MCF 10A (cell line): ENCODE measurements at places on chromosomes 4 and X.
A peak's percentile ranks its signal among the peaks of the same experiment; 100 is the strongest.

- H3K27ac ChIP-seq = no peak overlapping the region
- no peaks in the 10 kb centered on the region for H3K4me1 ChIP-seq
- DNase-seq = no peak
- no peak overlapping the region for H3K4me3 ChIP-seq
Observed at GRCh38 chr4:78168029-78168428, 110.9 kb downstream of the FRAS1 start.

- DNase-seq = peak; percentile 54
- H3K36me3 ChIP-seq = no peaks in the 10 kb centered on the region
- peaks cover 21% of the 10 kb centered on the region for H3K27me3 ChIP-seq
- no peak overlapping the region for H3K4me3 ChIP-seq
Observed at GRCh38 chrX:109475174-109475891, 6.6 kb downstream of the GUCY2F start.

- peak; percentile 67 for DNase-seq
- no peaks in the 10 kb centered on the region for H3K27me3 ChIP-seq
- H3K36me3 ChIP-seq = no peaks in the 10 kb centered on the region
- H3K4me3 ChIP-seq = no peak overlapping the region
Observed at GRCh38 chr4:153341575-153342090, 2.9 kb upstream of the MND1 start.

- H3K4me3 ChIP-seq = peak overlapping the region; percentile 48
- peak overlapping the region; percentile 87 for H3K27ac ChIP-seq
- DNase-seq = peak; percentile 90
- no peaks in the 10 kb centered on the region for H3K27me3 ChIP-seq
- H3K4me1 ChIP-seq = peaks cover 24% of the 10 kb centered on the region
Observed at GRCh38 chr4:159071178-159071968, 31.5 kb upstream of the RAPGEF2 start.

DNA sequence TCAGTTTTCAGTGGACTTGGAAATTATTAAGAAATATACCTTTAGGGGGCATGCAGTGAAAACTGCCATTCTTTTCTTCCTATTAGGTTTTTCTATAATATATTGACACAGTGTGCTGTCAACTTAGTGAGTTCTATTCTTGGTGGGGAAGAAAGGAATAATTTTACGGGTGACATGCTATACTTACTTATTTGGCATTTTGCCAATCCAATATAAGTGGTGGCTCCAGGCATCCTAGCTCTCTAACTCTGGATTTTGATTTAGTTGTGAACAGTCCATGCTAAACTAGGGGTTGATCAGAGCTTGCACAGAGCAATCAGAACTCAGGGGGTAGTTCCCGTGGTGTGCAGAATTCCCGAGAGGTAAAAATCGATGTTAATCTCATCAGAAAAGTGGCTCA, 277.7 kb upstream of the FTHL17 start:
- no peak overlapping the region for H3K4me3 ChIP-seq
- H3K36me3 ChIP-seq = no peaks in the 10 kb centered on the region
- no peak overlapping the region for H3K27ac ChIP-seq
- peaks cover 14% of the 10 kb centered on the region for H3K27me3 ChIP-seq

DNA sequence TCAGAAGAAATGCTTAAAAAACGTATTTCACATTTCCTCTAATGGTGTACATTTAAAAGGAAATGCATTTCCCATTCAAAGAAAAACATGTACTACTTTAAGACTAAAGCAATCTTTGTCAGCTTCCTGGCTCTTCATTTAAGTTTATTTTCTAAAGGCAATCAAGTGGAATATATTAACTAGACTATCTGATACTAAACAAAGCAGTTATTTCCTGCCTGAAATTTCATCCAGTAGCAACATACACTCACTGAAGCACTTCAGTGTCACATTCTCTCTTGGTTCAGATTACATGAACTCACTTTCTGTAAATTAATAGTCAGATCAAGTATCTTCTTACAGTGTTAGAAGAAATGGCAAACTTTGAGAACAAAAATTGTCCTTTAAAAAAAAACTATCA, 42.5 kb downstream of the LRBA start:
- H3K27ac ChIP-seq = no peak overlapping the region
- H3K4me3 ChIP-seq = no peak overlapping the region
- peaks cover 6% of the 10 kb centered on the region for H3K36me3 ChIP-seq
- H3K4me1 ChIP-seq = no peaks in the 10 kb centered on the region
- H3K27me3 ChIP-seq = no peaks in the 10 kb centered on the region
- no peak for DNase-seq

DNA sequence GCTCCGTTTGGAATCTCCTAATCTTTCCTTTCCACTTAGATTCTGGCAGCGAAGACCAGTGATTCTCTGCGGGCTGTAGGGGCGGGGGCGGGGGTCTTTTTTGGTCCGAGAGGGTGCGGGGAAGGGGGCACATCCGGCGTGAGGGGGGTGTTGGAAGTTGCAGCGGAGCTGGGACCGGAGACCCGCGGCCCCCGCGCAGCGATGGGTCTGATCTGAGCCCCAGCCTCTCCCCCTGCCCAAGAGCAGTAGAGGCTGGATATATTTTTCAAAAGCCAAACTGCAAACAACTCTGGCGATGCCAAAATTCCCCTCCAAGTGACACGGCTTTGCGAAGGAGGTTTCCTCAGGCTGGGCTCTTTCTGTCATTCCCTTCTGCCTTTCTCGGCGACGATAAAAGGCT, 355 bp downstream of the GRID2 start:
- peaks cover 14% of the 10 kb centered on the region for H3K27me3 ChIP-seq
- H3K36me3 ChIP-seq = peaks cover 6% of the 10 kb centered on the region
- peak overlapping the region; percentile 58 for H3K4me3 ChIP-seq
- DNase-seq = peak; percentile 15

- H3K4me1 ChIP-seq = no peaks in the 10 kb centered on the region
- no peak overlapping the region for H3K27ac ChIP-seq
- DNase-seq = no peak
- H3K27me3 ChIP-seq = no peaks in the 10 kb centered on the region
- H3K4me3 ChIP-seq = no peak overlapping the region
Observed at GRCh38 chr4:21827575-21827974, 121.0 kb downstream of the KCNIP4 start.

DNA sequence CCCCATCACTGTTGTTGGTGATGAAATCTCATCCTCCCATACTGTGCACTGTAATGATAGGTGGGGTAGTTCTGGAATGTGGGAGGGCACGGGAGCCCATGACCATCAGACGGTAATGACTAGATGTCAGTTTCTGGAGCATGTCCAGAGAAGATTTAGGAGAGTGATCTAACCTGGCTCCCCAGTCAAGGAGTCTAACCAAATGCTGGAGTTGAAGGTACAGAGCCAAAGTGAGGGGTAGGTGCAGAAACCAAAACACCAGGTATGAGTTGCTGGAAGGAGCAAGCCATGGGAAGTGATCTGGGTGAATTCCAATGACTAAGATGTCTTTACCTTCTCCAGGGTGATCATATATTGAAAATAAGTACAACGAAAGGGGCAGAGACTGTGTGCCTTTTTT, 296.9 kb downstream of the INPP4B start:
- H3K27me3 ChIP-seq = no peaks in the 10 kb centered on the region
- no peaks in the 10 kb centered on the region for H3K36me3 ChIP-seq
- H3K4me3 ChIP-seq = no peak overlapping the region
- no peak for DNase-seq
- peak overlapping the region; percentile 77 for H3K27ac ChIP-seq

GRCh38 chr4:149280806-149281205, 534.8 kb downstream of the IQCM start:
- H3K4me3 ChIP-seq = no peak overlapping the region
- no peak overlapping the region for H3K27ac ChIP-seq
- H3K4me1 ChIP-seq = no peaks in the 10 kb centered on the region
- H3K36me3 ChIP-seq = no peaks in the 10 kb centered on the region
- H3K27me3 ChIP-seq = no peaks in the 10 kb centered on the region

DNA sequence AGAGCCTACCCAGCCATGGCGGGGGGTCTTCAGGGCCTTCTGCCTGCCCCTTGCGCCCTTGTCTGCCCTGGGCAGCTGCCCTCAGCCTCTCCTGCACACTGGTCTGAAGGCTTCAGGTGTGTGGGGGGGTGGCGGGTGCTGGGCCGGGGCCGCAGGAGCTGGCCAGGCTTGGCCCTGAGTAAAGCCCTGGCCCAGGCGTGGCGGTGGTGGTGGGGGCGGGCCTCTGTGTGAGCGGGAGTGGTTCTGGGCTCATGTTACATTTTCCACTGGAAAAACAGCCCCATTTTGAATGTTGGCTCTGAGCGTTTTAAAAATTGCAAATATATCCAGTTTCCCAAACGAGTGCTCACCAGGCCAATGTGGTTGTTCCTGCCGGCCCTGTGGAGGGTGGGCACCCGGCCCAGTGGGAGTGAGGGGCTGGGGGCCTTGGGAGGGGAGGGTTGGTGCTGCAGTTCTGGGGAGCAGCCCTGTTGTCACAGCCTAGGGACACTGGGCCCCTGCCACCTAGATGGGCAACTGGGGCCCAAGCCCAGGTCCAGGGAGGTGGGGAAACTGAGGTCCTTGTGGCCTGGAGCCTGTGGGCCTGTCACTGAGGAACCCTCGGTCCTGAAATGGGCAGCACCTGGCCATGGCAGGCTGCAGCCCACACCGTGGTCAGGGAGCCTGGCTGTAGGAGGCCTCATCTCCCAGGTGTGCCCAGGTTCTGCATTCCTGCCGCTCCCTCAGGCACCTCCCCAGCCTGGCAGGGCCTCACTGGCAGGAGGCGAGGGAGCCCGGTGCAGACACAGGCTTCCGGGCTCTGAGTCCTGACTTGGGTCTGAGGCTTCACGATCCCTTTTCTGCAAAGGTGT, 28.3 kb downstream of the FGFRL1 start:
- no peak overlapping the region for H3K27ac ChIP-seq
- peak; percentile 64 for DNase-seq
- H3K27me3 ChIP-seq = no peaks in the 10 kb centered on the region
- peaks cover 8% of the 10 kb centered on the region for H3K36me3 ChIP-seq
- H3K4me3 ChIP-seq = no peak overlapping the region
- H3K4me1 ChIP-seq = peaks cover 18% of the 10 kb centered on the region

DNA sequence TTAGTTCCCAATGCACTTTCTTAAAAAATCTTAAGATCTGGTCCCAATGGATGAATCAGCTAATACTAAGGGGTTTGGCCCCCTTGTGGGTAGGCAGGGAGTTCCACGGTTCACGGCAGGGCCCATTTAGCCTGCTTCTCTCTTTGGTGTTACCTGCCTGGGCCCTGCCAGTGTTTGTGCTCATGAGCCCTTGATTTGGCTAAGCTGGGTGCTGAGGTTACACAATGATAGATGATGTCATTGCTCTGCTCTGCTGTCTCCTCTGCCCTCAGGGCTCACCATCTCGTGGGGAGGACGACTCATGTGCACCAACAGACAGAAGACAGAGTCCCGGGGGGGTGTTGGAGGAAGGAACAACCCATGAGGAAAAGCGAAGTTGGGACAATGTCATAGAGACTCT, 24.4 kb downstream of the RTL5 start:
- H3K36me3 ChIP-seq = no peaks in the 10 kb centered on the region
- peak; percentile 83 for DNase-seq
- H3K27me3 ChIP-seq = peaks cover 99% of the 10 kb centered on the region
- H3K4me3 ChIP-seq = no peak overlapping the region
- peaks cover 6% of the 10 kb centered on the region for H3K4me1 ChIP-seq

- DNase-seq = no peak
- H3K4me3 ChIP-seq = no peak overlapping the region
- no peak overlapping the region for H3K27ac ChIP-seq
- H3K27me3 ChIP-seq = no peaks in the 10 kb centered on the region
- no peaks in the 10 kb centered on the region for H3K4me1 ChIP-seq
Observed at GRCh38 chrX:123648028-123648810, 84.6 kb downstream of the THOC2 start.

DNA sequence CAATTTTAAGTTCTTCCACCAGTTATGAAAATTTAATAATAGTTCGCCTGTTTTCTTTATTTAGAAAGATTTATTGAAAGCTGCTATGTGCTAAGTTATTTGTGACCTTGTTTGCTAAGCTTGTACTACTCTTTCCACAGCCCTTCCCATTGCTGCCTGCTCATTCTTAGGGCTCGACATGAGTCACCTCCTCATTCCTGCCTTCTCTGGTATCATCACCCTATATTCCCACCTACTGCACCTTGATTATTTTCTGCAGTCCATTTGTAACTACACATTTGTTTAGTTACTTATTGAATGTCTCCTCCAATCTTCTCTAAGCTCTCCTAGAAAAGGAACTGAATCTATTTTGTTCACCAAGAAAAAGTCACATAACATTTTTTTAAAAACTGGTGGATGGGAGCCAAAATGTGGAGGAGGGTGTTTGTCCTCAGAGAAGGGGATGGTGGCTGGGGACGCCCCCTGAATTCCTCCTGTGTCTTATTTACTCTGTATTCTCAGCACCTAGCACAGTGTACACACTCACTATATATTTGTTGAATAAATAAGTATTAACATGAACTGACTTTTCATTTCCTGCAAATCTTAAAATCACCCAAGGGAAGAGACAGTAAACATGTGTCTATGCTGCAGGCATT, 3.7 kb upstream of the RAB9A start:
- peak overlapping the region; percentile 4 for H3K27ac ChIP-seq
- H3K36me3 ChIP-seq = no peaks in the 10 kb centered on the region
- no peak overlapping the region for H3K4me3 ChIP-seq
- peaks cover 14% of the 10 kb centered on the region for H3K27me3 ChIP-seq
- peak; percentile 68 for DNase-seq

- DNase-seq = no peak
- H3K36me3 ChIP-seq = no peaks in the 10 kb centered on the region
- peaks cover 44% of the 10 kb centered on the region for H3K27me3 ChIP-seq
- no peak within 1 kb of the TSS for H3K4me3 ChIP-seq
Observed at GRCh38 chrX:100874325-100874724, at the start of gene NOX1. NOX1 (minus strand) TSS chrX:100874359; CDS start chrX:100874139, 220 bp downstream.

DNA sequence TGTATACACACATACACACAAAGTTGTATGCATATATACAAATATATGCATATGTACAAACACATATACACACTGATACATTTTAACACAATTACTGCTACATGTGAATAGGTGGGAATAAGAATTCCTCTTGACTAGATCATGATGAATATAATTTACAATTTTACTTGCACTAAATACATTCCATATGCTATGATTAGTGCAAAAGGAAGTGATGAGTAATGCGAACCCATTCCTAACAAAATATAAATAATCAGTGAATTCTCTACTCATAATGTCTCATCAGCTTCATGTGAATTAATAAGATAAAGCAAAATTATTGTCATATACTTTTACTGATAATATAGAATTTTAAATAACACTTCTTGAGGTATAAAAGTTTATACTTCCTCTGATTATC, 1077.3 kb upstream of the PCDH10 start:
- H3K27ac ChIP-seq = no peak overlapping the region
- no peaks in the 10 kb centered on the region for H3K36me3 ChIP-seq
- peak; percentile 8 for DNase-seq
- no peaks in the 10 kb centered on the region for H3K27me3 ChIP-seq
- no peaks in the 10 kb centered on the region for H3K4me1 ChIP-seq

- H3K4me1 ChIP-seq = peaks cover 20% of the 10 kb centered on the region
- no peaks in the 10 kb centered on the region for H3K27me3 ChIP-seq
- H3K27ac ChIP-seq = peak overlapping the region; percentile 76
- DNase-seq = peak; percentile 80
- H3K4me3 ChIP-seq = peak overlapping the region; percentile 4
Observed at GRCh38 chr4:39036172-39036571, 4.0 kb upstream of the TMEM156 start.

GRCh38 chr4:140834839-140835495, 78.8 kb upstream of the TBC1D9 start:
- H3K27me3 ChIP-seq = no peaks in the 10 kb centered on the region
- no peak overlapping the region for H3K4me3 ChIP-seq
- H3K36me3 ChIP-seq = no peaks in the 10 kb centered on the region
- H3K4me1 ChIP-seq = no peaks in the 10 kb centered on the region
